Activated naive CD4-positive, alpha-beta T cell treated with anti-CD3 and anti-CD28 coated beads, Interleukin-2, amount 50 U/mL, for 16 hours (primary cell): ENCODE measurements at places on chromosomes 2 and 18.

- no peak for DNase-seq
Observed at GRCh38 chr2:177842243-177842642, 230.3 kb downstream of the PDE11A start.

- no peak for DNase-seq
Observed at GRCh38 chr2:101984656-101985055, 7.1 kb upstream of the IL1R2 start.

DNA sequence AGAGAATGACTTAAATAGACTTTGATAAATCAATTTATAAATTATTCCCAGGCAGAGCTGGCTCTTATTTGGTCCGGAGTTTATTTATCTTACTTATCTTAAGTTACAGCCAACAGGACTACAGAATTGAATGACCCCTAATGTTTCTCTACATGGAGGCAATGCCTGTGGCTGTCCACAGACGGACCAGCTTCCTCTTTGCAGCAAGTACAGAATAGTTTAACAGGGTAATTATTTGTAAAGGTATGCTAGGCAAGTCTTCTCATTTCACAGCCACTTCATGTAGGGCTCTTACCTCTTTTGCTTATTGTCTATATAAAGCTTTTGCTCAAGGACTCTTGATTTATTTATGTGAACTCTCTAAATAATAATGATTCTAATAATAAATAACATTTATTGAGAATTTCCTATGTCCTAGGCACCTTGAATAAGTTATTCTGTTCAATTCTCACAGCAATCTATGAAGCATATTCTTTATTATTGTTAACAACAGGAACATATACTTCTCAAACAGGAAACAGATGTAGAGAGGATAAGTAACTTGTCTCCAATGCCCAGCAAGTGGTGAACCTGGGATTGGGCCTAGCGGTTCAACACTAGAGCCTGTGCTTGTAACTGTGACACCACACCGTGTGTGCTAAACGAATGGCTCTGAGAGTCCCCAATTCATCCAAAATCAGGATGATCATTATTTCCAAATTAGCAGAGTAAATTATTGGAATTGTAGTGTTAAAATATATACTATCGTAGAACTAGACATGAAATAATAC, 58.8 kb upstream of the NXPH2 start:
- DNase-seq: no peak

DNA sequence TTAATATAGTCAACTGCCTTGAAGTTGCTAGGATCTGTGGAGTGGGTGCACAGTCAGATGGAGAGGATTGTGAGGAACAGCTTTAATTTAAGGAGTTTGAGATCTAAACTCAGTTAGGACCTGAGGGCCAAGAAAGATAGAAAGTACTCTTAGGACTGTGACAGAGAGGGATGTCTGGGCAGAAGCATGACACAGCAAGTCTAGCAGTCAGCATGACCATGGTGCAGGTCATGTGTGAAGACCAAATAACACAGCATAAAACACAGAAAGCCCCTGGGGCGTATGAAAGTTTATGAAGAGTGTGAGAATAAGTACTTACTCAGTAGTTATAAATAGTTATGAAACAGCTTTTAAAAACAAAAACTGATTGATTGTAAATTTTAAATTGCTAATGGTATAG, 107.2 kb downstream of the GALNT1 start:
- no peak for DNase-seq

DNA sequence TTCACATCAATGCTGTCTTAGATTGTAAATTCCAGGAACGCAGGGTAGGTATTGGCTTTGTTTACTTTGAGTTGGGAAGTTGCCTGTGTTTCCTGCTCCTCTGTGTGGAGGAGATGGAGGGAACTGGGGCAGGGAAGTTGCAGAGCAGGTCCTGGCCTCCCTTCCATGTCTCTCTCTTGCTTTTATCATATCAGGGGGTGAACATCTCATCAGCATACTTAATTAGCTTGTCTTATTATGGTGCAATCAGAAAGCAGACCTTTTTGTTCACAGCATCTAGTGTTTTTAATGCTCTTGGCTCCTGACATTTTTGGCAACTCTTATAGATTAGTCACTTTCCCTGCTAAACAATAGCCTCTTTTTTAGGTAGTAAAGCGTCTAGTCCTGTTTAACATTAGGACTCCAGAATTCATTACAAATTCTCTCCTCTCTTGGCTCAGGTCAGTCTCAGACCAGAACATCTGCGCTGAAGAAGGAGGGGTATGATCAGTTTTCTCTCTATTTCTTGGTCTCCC, 11.5 kb upstream of the DIPK1C start:
- no peak for DNase-seq

DNA sequence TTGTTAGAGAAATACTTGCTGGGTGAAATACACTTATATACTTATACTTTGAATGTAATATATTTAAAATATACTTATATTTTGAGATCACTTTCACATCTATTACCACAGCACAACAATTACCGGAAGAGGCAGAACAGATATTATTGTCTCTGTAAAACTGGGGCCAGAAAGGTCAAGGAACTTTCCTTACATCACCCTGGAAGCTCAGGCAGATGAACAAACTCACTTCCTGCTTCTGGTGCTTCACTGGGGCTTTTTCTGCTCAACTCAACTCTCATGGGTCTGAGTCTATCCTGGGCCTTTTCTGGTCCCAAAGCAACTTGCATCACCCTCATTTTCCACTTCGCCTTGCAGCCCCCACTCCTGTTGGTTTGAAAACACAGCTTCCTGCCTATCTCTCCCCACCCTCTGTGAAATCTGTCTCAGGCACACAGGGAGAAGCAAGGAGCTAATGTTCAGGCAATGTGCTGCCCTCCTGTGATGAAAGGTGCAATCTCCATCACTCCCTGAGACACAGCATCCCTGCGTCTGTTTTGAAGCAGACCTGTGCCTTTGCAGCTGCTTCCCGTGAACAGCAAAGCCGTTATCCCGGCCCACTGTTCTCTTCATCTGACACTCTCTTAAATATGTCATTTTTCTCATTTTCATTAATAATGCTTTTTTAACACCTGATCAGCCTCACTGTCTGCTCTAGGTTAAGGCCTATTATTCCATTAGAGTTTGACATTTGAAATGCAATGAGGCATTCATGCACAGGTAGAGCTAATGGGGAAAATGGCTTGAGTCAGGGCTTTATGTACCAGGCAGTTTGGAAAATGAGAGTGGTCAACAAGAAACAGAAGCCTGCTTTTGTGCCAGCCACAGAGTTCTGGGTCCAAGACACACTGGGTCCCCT, 251.9 kb upstream of the CHAC2 start:
- DNase-seq: no peak
